ENCODE measurements at places on chromosomes 5 and 9.

DNA sequence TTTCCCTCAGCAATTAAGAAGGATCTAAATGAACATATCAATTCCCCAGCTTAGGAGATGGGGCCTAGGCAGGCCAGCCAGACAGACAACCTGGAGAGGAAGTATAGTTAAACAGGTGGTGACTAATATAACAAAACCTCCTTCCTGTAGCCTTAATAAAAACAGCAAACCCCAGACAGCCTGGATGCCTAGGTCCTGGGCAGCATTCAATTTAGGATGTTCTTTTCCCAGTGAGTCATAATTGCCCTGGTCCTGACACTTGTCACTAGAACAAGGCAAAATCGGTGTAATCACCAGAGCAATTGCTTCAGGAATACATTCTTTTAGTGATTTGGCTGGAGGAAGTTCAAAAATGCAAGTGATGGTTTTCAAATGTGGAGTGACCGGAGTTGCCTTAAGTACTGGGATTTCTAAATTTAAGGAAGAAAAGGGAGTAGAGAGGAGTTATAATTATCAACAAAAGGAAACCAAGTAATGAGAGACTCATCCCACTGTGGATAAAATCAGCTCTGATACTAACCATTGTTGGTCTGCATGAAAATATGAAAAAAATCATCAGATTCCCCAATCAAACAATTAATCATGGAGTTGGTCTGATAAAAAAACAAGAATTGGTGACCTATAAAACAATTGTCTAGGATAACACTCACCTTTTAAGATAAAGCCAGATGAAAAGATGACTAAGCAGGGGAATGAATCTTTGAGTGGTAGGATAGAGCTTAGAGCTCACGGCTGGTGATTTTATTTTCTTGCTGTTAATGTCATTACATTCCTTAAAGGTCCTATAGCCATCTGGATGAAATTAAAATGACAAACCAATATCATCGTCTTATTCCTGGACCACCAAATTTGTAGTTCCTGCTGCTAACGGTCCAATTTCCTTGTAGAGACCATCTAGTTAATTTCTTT lies 39.0 kb upstream of the TARS1 start:
- DNase-seq = no peak

- DNase-seq = no peak
These were observed 4.4 kb downstream of the RC3H2 start for GRCh38 chr9:122900791-122901190.

DNA sequence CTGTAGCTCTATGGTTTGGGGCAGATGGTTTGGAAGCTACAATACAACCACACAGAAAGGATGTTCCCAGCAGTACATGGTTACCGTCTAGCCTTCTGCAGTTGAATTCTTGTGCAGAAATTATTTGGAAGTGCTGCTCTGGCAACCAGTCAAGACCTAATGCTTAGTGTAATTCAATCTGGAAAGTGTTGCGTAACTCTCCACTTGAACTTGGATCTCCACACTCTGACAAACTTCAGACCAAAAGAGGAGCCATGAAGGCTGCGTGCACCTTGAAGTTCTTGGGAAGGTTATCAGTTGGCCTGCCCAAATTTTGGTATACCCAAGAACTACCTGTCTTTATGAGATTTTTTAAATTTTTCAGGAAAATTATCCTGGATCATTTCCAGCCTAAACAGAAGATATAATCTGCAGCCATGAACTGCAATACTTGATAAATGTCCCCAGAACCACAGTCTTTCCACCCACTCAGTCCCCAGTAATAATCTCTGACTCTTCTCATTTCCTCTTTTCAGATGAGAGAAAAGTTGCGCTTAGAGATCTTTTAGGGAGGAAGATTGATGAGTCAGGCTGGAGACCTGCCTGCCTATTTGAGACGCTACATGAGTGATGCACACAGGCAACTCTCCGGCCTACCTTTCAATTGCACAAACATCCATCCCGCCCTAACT lies 159.9 kb downstream of the FANCC start:
- no peak for DNase-seq

- no peak for DNase-seq
These were observed 15.2 kb upstream of the TAL2 start for GRCh38 chr9:105646879-105647594.

- DNase-seq = no peak
These were observed 233.6 kb downstream of the MARCHF11 start for GRCh38 chr5:15946026-15946425.

- no peak for DNase-seq
These were observed 1.5 kb upstream of the TTC39B start for GRCh38 chr9:15308511-15308910.

GRCh38 chr9:127407492-127407843 lies 10.5 kb downstream of the SLC2A8 start:
- DNase-seq = no peak

DNA sequence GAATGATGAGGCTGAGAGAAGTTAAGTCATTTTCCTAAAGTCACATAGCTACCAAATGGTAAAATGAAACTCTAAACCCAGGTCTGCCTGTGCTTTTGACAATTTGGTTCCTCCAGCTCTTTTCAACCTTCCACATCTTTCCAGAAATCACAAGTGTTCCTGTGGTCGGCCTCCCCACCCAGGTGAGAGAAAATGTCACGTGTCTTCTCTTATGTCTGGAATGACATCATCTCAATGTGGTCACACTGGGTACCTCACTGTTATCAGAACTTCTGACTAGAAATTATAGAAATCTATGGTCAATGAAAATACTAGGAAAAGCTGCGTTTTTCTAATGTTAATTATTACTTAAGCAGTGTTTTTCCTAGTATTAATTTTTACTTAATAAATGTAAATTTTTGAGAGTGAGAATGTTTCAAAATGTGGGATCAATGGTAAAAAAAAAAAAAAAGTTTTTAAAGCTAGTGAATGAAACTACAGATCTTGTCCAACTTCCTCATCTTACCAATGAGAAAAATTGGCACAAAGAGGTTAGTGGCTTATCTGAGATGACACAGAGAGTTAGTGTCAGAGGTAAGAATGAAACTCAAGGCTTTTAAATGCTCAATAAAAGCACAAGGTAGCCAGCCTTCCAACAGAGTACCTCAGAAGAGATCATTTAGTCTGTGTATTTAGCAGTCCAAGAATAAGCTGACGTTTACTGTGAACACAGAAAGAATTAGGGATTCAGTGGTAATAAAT lies 228.7 kb upstream of the NR4A3 start:
- DNase-seq = no peak

DNA sequence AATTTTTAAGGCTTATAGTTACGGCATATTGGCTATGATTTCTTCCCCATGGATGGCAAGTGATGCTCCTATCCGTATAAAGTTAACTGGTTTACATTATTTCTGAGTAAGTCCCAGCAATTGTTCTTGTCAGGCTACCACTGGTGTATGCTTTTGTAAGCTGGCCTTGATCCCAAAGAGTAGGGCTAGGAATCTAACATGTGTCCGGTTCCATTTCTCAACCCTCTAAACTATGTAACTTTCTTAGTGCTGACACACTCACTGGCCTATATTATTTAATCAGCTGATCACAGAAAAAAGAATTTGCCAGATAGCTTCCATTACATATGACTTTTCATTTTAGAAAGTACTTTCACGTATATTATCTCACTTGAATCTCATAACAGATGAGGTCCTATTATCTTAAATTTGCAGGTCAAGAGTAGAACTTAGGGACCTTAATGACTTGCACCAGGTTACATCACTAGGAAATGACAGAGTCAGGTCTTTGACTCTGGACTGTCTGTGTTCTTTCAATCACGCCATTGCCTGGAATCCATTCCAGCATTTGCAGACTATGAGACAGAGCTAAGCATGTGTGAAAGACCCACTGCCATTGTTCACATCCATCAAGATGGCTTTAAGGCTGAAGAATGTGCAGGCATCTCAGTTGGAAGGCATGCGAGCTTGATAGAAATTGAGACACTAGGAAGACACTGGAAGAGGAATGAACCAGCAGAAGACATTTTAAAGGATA lies 362.9 kb downstream of the ARRDC3 start:
- DNase-seq = no peak

- DNase-seq = no peak
These were observed 32.2 kb upstream of the PAX5 start for GRCh38 chr9:37066139-37066725.

DNA sequence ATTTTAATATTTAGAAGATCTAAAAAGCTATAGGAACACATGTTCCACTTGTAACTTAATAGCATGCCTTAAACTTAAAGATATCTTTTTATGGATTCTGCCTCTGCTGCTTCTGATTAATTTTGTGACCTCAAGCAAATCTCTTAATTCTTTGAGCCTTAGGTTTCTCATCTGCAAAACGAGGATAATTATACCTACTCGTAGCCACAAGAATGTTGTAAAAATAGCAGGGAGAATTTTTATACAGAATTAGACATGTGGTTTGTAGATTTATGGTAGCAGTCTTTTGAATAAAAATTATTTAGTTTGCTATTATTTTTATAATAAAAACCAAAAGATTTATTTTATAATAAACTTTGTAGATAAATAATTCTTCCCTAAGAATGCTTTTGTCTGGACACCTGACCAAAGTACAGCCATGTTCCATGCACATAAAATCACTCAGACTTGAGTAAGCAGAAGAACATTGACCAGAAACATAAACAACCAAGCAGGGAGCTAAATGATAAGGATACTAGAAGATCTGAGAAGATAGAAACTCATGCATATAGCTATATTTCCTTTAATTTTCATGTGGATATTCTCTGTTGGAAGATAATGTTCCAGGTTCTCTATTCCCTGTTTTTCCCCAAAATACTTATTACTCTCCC lies 18.5 kb downstream of the C9orf85 start:
- DNase-seq = no peak

GRCh38 chr9:109627042-109627441 lies 128.9 kb upstream of the PTPN3 start:
- DNase-seq = no peak
